Stimulated activated CD4-positive, alpha-beta T cell treated with anti-CD3 and anti-CD28 coated beads, Interleukin-1b, Interleukin-23, amount 100 ng/mL, for 24 hours (primary cell): ENCODE measurements at places on chromosomes 5 and 9.

DNA sequence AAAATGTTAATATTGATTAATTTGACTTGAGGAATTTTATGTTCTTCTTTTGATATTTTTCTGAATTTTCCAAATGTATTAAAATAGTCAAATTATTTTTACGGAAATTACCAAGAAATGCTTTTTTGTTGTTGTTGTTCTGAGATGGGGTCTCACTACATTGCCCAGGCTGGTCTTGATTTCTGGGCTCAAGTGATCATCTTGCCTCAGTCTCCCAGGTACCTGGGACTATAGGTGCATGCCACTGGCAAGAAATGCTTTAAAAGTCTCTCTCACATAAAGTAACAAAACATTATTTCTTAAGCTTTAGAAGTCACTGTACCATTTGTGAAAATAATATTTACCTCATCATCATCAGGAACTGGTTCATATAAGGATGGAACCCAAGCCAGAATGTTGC is 43.0 kb upstream of the ELOVL7 start:
- DNase-seq = no peak

DNA sequence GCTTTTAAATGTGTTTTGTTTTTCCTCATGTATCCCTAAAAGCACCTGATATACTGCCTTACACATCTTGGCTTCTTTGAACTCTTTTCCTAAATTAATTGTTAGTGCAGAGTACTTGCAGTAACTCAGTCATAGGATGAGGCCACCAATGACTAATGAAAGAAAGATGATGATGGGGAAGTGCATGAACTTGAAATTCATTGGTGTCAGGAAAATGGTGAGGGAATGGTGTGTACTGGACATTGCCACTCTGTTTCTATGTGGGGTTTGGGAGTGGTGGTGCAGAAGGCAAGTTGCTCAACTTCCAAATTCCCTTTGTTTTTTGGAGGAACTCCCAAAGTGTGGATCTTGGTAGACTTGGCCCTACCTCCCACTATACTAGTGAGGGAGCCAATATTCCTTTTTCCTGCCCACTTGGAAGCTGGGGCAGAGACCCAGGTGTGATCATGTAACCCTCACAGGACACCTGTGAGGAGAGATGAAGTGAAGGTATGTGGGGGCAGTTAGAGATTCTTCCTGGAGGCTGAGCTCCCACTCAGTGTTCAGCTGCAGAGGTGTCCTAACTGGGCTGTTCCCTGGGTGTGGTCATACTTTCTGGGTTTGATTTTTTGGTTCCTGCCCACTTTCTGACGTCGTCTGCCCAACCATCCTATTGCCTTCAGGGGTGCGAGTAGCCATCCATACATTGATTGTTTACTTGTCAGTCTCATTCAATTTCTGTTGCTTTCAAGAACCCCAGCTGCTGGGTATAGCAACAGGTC is 298.5 kb downstream of the MAST4 start:
- no peak for DNase-seq

- DNase-seq = no peak
These were observed 3.4 kb upstream of the ROPN1L start for GRCh38 chr5:10438301-10438700.

DNA sequence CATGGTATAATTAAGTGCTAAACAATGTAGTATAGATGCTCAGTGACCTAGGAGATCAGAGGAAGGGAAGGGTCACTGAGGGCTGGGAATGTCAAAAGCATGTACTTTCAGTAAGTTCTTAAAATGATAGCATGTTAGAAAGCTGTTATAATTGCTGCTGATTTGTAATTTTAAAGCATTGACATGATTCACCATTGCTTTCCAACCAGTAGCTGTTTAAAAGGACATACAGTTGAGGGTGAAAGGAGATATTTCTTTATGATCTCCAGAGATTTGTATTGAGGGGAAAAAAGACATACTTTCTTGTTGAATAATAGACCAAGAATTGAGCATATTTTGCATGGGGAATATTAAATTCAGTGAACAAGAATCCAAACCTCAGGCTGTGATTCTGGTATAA is 1.2 kb upstream of the SLC1A3 start:
- DNase-seq = no peak

DNA sequence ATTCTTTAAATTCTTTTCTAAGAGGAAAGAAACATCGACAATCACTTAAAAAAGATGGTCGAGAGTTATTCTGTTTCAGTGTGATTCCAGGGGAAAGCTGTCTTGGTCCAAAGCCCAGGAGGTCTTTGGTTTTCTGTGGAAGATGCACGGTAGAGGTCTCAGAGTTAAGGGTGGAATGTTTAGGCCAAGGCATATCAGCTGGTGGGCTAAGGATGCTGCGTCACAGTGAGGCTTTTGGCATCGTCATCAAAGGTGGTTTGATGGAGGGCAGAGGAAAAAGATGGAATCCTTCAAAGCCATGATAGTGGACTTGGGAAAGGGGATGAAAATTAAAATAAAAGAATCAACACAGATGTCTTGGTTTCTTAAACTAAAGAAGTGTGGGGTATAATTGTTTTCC is 137.3 kb upstream of the ANKH start:
- no peak for DNase-seq

- no peak for DNase-seq
These were observed 126.7 kb downstream of the MACROH2A1 start for GRCh38 chr5:135272311-135272805.

- DNase-seq = no peak
These were observed 185.6 kb downstream of the AOPEP start for GRCh38 chr9:94911986-94912635.

GRCh38 chr5:61586096-61587084 is 254.3 kb downstream of the ZSWIM6 start:
- no peak for DNase-seq

GRCh38 chr9:16417161-16417560 is 453.3 kb downstream of the BNC2 start:
- no peak for DNase-seq

DNA sequence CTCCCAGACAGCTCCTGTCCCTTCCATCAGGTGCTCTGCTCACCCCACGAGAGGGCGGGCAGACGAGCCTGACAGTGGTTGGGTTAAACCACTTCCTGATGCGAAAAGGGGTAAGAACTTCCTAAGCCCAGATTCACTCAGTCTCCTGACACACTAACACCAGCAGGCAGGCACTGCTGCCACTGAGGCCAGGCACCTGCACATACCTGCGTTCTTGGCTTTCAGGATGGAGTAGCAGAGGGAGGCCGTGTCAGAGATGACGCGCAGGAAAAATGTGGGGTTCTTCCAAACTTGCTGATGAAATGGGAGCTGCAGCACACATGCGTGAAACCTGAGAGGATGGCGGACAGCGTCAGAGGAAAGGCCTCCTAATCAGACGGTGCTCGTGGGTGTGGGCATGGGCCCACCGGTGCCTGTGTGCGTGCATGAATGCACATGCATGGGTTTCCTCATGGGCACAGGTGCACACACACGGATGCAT is 29.9 kb downstream of the SLC6A18 start:
- no peak for DNase-seq

DNA sequence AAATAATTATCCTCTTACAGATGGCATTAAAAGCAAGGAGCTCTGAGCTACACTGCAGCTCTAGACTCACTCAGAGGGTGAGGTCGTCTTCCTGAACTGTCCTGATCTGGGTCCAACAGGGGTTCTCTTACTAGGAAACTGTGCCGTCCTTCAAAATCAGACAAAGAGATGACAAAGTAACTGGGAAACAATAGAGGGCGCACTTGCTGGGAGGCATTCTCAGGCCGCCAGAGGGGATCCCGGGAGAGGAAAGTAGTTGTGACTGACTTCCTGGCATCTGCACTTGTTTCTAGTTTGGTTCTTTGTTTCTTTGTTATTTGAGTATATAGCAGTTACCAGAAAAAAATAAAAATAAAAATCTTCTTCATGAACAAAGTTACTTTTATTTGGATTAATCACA is 142.9 kb upstream of the MSX2 start:
- no peak for DNase-seq

DNA sequence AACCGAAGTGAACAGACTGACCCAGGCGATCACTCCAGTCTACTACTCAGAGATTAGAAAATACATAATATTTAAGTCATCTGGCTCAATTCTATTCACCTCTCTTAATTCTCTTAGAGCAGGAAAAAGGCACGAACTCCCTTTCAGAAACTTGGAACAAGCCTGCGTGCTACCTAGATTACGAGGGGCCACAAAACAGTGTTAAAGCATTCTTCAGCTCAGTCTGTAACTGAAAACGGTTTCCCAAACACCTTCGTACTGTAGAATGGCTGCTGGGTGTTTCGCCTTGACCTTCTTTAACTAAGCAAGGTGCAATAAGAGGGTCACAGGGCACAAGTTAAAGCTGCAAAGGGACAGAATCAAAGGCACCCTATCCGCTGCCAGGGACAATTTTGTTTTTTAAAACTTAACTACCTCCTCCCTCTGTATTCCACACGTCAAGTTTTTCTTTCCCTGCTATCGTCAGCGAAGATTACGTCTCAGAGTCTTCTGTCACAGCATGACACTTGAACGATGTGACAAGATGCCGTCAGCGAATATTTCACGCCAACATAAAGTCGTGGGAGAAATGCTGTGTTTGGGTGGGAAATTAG is 687 bp downstream of the LYSMD3 start:
- DNase-seq = peak; percentile 1

DNA sequence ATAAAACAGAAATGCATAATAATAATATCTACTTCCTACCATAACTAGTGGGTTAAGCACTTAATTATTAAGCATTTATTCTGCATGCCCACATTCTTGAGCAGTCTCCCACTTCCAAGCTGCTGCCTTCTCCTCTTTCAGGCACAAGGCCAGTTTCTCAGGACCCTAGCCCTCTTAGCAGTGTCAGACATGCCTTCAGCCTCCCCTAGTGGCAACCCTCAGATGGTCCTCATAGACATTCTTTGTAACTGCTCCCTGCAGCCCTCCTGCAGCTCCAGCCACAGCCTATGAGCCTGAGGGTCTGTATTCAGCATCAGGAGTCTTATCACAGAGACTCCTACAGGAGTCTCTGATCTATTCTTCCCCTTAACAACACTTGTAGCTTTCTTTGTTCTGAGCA is 3.9 kb downstream of the IL9 start:
- DNase-seq = no peak

DNA sequence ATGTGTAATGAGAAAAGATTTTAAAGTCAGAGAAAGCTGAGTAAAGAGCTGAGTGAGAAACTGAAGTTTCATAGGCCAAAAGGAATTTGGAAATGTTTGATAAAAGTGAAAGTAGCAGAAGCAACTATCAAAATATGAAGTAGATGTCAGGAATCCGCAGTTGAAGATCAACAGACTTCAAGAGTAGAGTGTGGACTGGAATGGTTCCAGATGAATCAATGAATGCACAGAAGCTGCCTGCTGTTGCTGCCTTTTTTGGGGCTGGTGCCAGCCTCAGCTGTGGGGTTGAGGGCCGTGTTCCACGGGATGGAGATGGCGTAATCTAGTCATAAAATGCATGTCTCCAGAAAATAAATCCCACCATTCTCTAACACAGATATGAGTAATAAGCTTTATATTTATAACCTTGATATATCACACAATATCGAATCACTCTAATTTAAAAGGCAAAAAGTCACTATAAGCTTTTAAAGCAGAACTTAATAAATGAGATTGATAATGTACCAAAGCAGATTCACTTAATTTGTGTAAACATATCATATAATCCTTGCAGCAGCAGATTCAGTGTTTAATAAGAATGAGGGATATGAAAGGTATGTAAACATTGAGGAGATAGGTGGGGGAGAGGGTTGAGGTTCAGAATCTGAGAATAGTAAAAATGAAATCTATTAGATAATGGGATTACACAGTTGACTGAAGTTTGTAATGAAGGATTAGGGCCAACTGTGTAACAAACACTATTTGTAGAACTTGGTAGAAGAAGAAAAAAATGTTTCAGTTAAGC is 652.3 kb upstream of the FTMT start:
- no peak for DNase-seq

GRCh38 chr9:126389992-126390391 is 63.4 kb downstream of the MVB12B start:
- no peak for DNase-seq

DNA sequence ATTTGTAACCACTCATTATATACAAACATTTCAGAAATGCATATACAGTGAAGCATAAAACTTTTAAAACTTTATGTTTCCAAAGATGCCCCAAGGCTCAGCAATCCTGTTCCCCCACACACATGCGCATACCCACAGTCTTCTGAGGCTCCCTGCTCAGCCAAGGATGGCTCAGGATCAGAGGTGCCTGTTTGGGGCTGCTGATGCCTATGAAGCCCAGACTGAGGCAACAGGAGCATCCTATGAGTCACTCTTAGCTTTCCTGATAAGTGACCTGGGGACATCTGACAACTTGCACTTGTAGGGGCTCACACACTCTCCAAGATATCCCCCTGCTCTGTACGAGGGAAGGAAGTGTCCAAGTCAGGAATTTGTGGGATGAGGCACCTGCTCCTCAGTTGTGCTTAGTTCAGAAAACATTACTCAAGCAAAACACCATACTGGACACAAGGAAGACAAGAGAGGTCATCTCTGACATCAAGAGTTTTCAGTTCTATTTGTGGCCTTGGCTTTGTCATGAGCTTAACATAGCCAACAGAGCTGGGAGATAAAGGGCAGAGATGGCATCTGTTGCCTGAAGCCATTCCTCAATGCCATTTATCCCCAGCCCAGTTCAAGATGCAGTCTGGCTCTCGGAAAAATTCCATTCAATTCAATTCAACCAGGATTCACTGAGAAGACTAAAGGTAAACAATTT is 62.3 kb downstream of the NIPSNAP3B start:
- DNase-seq = no peak

GRCh38 chr9:35490155-35490909 is 421 bp downstream of the RUSC2 start:
- DNase-seq = no peak

DNA sequence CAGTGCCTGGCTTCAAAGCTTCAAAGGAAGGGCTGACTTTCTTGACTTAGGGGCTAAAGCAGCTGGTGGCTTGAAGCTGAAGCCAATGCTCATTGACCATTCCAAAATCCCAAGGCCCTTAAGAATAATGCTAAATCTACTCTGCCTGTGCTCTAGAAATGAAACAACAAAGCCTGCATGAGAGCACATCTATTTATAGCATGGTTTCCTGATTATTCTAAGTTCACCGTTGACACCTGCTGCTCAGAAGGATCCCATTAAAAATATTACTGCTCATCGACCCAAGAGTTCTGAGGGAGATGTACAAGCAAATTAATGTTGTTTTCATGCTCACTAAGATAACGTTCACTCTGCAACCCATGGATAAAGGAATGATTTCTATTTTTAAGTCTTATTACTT is 6.7 kb downstream of the TMEM174 start:
- DNase-seq = no peak

DNA sequence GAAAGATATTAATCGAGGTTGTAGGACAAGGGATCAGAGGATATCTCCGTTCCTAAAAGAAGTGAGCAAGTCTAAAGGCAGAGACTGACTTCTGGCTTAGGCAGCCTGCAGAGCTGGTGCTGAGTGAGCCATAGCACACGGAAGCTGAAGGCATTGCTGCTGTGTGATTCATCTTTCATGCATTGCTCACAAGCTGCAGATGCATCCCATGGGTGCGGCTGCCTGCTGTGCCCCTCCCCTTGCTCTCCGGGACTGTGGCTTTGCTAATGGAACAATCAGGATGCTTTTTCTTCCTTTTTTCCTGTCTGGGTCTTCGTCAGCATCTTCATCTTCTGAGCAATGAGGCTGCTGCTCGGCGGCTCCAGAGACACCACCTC is 341.4 kb downstream of the DIRAS2 start:
- no peak for DNase-seq
